ENCODE measurements at places on chromosomes 7 and 10.

DNA sequence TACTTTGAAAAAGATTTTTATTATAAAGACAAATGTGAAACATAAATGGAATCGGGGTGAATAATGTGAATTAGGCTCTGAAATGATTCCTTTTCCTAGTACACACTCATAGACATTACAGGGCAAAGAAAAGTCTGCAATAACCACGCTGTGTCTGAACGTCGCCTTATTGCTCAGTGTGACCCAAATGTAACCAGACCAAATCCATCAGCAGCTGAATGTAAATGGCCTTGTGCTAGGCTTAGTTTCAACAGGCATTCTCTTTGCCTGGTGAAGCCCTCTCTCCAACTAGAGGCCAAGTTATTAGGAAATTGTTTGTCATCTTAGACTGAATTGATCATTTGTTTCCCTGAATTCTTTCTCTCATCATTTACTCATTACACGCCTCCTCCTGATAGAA lies 225.5 kb downstream of the CHCHD3 start:
- DNase-seq = no peak

- DNase-seq = no peak
Observed at GRCh38 chr7:3094701-3095445, 51.2 kb upstream of the CARD11 start.

GRCh38 chr10:72062832-72063702 lies 25.3 kb downstream of the SPOCK2 start:
- DNase-seq = no peak

GRCh38 chr10:102657984-102658724 lies 13.9 kb downstream of the TRIM8 start:
- no peak for DNase-seq

GRCh38 chr10:72162978-72163377 lies 52.8 kb upstream of the ANAPC16 start:
- DNase-seq = no peak

DNA sequence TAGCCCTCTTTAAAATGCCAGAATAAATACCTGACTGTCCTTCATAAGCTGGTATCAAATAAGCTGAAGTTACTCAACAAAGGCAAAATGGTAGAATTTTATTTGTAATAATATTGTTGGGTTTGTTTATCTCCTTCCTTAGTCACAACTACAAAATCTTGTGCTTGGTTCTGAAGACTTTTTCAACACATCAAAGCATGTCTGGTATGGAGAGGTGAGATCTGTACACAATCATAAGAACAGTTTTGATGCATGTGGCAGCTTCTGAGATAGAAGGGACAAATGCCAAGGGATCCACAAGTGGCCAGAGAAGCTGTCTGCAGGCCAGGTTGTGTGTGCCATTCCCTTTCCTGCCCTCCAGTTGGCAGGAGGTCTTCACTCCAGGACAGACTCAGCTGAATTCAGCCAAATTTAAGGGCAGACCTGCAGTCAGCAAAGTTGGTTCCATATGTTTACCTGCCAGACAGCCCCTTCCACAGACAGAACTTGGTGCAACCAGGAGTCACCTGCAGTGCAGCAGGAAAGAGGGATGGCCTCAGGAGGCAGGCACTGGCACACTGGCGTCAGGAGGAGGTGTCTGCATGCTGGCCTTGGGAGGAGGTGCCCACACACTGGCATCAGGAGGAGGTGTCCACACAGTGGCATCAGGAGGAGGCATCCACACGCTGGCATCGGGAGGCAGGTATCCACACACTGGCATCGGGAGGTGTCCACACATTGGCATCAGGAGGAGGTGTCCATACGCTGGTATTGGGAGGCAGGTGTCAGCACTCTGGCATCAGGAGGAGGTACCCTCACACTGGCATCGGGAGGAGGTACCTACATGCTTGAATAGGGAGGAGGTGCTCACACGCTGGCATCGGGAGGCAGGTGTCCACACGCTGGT lies 93.1 kb upstream of the IKZF1 start:
- DNase-seq = no peak

DNA sequence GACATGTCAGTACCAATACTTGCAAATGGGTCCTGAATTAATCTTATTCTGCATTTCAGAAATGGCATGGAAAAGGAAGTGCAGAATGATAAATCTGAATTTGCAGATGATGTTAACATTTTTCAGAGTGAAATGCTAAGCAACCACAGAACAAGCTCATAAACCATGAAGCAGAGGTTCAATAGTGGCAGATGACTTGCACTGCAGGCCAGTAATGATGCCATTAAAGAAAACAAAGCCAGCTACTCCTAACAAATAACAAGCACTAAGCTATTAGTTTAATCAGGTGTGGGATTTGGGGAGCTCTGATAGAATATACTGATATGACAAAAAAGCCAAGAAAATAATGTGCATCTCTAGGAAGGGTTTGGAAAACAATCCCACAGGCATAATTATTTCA lies 85.4 kb downstream of the FAM13C start:
- DNase-seq = no peak

- DNase-seq = no peak
Observed at GRCh38 chr7:91517201-91517785, 253.1 kb downstream of the FZD1 start.
